Hematopoietic multipotent progenitor cell treated with erythropoietin and hydrocortisone succinate and interleukin-3 and kit ligand, for 6 days (in vitro differentiated cells): ENCODE measurements at places on chromosomes 1 and 21.
A peak's percentile ranks its signal among the peaks of the same experiment; 100 is the strongest.

- DNase-seq = no peak
These were observed 4.8 kb upstream of the RGS16 start for GRCh38 chr1:182608845-182609610.

GRCh38 chr1:217076902-217077301, 353.7 kb upstream of the ESRRG start:
- no peak for DNase-seq

- no peak for DNase-seq
These were observed 6.8 kb downstream of the WRAP73 start for GRCh38 chr1:3642919-3643675.

DNA sequence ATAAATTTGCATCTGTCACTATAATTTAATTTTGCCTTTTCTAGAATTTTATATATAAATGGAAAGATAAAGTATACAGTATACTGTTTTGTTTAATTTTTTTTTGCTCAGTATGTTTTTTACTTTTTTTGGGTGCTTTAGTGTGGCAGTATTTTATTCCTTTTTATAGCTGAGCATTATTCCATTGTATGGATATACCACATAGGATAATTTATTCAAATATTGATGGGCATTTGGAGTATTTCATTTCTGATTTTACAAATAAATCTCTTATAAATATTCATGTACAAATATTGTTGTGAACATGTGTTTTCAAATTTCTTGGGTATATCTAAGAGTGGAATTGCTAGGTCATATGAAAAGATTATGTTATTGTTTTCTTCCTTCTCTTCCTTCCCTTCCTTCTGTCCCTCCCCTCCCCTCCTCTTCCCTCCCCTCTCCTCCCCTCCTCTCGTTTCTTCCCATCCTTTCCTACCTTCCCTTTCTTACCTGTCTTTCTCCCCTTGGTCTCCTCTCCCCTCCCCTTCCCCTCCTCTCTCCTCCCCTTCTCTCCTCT, 18.5 kb downstream of the SLC35A3 start:
- DNase-seq = no peak

DNA sequence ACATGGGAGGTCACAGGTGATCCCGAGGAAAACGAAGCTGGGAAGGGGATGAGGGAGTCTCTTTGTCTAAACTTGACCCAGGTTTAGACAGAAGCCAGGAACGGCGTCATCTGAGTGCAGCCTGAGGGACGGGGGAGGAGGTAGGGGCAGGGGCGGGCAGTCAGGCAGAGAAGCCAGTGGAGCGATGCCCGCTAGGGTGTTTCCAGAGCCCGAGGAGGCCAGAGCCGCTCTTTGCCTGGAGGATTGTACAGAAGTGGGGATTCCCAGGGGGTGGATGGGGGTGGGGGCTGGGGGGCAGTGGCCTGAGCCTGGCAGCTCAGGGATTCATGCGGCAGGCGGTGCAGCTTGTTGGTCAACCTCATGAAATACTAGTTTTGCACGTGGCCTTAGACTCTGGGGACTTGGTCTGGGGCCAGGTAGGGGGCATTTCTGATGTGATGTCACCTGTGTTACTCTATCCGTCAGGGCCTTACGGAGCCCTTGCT, 58.4 kb downstream of the VPS26C start:
- no peak for DNase-seq

- no peak for DNase-seq
These were observed 50.5 kb downstream of the CASZ1 start for GRCh38 chr1:10745886-10746455.

- no peak for DNase-seq
These were observed 5.4 kb downstream of the TP73 start for GRCh38 chr1:3657578-3658230.

DNA sequence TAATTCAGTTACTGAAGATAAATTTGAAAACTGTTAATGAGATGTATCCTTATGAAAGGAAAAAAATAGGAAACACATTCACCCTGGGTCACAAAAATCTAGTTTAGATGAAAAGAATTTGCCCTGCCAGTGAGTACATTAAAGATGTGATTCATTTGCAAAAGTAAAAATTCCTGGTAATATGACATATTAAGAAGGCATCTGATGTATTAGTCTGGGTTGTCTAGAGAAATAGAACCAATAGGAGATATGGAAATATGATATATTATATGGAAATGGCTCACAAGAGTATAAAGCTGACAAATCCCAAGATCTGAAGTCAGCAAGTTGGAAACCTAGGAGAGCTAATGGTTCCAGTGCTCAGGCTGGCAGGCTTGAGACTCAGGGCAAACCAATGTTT, 153.8 kb downstream of the MRPL39 start:
- no peak for DNase-seq

GRCh38 chr1:151251656-151252470, 2.7 kb upstream of the PSMD4 start:
- DNase-seq = peak; percentile 96

DNA sequence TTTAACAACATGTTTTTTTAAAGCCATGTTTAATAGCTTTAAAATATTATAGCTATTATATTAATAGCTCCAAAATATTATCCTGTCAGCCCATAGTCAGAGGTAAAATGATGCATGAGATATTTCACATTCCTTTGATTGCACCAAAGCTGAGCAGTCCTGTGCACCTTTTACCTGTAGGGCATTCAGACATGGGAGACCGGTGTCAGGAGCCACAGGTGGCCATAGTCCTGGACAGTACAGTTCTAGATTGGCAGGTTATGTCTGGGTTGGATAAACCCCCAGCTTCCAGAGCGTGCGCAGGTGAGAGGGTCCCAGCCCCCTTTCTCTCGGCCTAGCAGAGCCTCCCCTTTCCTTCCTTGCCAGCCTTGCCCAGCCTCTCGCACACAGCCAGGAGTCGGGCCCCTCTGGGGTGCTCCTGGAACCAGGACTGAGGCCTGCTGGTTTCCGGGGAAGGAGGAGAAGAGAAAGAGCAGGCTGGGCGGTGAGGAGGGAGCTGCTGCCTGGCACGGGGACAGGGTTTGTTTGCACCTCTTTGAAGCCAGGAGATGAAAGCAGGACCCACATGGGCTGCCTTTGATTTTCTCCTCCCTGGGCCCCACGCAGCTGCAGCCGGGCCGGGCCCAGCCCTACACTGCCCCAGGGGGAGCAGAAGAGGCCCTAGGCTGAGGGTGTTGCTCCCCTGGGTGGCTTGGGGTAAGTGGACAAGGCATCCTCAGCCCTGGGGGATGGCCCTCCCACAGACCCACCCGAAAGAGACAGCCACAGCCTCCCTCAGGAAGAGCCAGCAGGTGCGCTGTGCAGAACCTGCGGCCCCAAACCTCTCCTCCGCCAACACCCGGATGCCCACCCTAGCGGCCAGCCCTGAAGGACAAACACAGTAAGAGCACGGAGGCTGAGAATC, 75.2 kb upstream of the TARDBP start:
- DNase-seq = no peak

- DNase-seq = no peak
These were observed 876 bp downstream of the MOB3C start for GRCh38 chr1:46615735-46616134.

GRCh38 chr1:35377555-35377954, 109.0 kb downstream of the ZMYM4 start:
- DNase-seq = no peak

- no peak for DNase-seq
These were observed at the start of gene IGFN1 for GRCh38 chr1:201190624-201191051. IGFN1 (plus strand) TSS chr1:201190824; CDS start chr1:201193294, 2,470 bp downstream.
